ENCODE measurements at places on chromosomes 6 and 20.

- DNase-seq: peak; percentile 11
Observed at GRCh38 chr6:107318100-107318736, 141.1 kb downstream of the PDSS2 start.

DNA sequence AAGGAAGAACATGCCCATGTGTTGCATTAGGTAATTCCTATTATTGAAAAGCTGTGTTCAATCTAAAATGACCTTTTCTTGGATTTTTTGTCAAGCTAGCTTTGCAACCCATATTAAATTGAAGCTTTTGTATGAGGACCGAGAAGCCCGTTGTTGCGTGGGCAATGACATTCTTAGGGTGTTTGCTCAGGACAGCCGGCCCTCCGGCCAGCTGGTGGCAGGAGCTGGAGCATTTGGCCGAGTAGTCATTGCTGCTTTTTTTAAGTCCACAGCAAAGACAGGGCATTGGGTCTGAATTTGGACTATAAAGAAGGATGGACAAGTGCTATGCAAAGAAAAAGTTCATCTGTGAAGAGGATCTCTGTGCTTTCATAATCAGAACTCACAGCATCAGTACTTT lies 365.8 kb downstream of the SAMD5 start:
- DNase-seq: no peak

DNA sequence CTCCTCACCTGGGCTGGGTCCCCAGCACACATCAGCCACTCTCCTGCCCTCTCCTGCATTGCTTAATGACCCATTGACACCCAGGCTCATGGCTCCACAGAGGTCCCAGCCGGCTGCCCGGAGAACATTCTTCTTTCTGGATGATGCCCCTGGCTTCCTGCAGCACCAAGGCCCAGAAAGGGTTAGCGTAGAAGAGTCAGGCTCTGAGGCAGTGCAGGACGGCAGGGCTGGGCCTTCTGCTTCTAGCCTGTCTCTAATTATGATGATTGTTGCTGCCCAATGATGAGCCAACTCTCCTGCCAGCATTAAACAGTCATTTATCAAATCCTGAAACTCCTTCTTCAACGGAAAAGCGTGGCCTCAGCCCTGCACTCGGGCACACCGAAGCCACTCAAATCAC lies 66.4 kb downstream of the ZNF217 start:
- no peak for DNase-seq

DNA sequence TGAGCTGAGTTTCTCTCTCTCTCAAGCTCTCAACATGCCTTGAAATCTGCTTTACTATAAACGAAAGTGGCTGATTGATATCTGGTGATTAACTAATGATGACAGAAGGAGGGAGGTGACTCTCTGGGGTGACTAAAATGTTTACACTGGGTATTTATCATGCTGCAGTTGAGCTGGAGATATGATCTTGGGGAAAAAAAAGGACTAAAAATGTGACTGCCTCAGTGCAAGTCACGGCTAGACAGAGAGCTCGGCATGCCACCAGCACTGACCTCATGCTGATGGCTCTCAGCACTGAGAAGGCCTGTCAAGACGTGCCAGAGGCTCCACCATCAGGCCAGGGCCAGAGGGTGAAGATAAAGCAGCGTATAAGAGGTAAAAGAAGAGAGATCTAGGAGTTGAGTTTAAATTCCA lies 103.1 kb upstream of the SPACA1 start:
- no peak for DNase-seq

GRCh38 chr20:24723647-24724352 lies 225.3 kb upstream of the CST7 start:
- DNase-seq: no peak

DNA sequence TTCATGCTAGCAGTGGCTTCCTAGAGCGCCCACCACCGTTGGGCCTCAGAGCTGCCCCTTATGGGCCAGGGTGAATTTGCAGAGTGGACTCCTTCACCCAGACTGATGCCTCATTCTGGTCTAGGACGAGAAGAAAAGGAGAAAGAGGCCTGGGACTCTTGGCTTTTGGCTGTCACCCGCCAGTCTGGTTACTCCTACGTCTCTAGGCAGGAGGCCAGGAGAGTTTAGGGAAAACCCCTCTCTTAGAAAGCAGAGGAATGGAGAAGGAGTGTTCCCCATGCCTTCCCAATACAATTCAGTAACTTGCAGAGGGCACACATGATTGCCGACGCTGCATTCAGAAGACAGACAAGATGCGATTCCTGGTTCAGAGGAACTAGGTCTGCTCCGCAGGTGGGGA lies 70.1 kb downstream of the CDC5L start:
- no peak for DNase-seq

DNA sequence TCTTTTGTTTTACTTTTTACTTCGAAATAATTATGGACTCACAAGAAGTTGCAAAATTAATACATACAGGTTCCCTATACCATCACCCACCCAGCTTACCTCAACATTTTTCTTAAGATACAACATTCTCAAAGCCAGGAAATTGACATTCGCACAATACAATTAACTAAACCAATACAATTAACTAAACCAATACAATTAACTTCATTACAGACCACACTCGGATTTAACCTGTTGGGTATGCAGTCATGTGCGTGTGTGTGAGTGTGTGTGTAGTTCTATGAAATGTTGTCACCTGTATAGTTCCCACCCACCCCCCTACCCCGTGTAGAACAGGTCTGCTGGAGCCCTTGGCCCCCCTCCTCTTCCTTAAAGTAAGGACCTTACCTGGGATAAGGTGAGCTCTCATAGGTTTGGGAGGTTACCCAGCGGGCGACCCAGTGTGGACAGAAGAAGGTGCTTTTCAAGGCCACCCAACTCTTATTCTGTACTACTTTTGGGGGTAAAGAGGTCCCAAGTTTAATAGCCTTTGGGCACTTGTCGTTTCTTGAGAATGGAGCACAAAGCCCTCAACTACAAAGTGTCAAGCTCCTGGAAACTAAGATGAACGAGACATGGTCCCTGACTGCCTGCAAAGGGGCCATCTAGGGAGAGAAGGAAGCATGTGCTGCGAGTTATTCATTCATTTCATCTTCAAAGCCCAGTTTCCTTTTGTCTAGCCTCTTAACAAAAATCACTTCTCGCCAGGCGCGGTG lies 544 bp upstream of the STK38 start:
- no peak for DNase-seq

GRCh38 chr6:147643341-147644200 lies 135.1 kb downstream of the SAMD5 start:
- no peak for DNase-seq

DNA sequence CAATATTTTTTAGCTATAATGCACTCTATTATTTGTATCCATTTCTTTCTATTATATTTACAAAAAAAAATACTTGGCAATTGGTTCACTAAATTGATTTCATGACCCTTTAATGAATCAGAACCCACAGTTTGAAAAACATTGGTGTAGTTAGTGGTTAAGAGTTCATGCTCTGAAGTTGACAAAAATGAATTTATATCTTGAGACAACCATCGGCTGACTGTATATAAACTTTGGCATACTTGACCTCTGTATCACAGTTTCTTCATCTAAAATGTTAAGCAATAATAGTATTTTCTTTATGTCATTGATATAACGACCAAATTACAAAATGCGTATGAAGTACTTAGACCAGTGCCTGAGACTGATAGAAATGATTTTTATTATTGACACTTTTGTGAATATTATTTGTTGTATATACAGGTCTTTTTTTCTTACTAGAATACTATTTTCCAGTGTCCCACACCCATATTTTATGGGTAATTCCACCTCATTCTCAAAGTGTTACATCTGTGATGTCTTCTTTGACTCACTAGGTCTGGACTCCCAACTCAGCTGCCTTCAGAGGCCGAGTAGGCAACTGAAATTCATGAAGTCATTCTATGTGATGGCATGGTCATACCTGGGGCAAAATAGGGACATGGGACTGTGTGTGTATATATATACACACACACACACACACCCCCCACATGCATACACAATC lies 459.2 kb downstream of the RFPL4B start:
- no peak for DNase-seq

GRCh38 chr6:151390851-151391470 lies 398 bp downstream of the ZBTB2 start:
- peak; percentile 84 for DNase-seq
